CD4-positive, alpha-beta T cell treated with Interleukin-17A for 4 hours (primary cell): ENCODE measurements at places on chromosomes 7 and 10.

DNA sequence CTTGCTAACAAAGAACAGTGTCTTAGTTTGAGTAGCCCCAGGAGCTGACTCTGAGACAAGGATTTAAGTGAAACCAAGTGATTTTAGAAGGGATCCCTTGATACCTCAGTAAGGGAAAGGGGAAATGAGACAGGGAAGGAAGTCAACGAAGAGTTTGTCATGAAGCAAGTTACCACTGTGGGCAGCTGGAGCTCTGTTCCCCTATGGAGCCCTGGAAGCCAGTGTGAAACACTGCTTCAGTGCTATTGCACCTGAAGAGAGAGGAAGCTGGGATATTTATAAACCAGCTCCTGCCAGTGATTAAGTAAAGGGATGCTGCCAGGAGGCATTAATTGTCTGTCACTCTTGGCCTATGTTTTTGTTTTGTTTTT lies 58.9 kb upstream of the WAPL start:
- DNase-seq = no peak

- no peak for DNase-seq
Observed at GRCh38 chr7:1948887-1949680, 279.0 kb downstream of the ELFN1 start.

GRCh38 chr10:4719036-4719435 lies 107.0 kb upstream of the AKR1E2 start:
- DNase-seq = no peak

GRCh38 chr7:95491634-95492314 lies 6.0 kb downstream of the ASB4 start:
- no peak for DNase-seq

- no peak for DNase-seq
Observed at GRCh38 chr7:32244806-32245345, 174.7 kb upstream of the PDE1C start.

- no peak for DNase-seq
Observed at GRCh38 chr7:112199035-112199655, 7.1 kb downstream of the DOCK4 start.

- no peak for DNase-seq
Observed at GRCh38 chr7:13240349-13240748, 552.9 kb downstream of the ARL4A start.

DNA sequence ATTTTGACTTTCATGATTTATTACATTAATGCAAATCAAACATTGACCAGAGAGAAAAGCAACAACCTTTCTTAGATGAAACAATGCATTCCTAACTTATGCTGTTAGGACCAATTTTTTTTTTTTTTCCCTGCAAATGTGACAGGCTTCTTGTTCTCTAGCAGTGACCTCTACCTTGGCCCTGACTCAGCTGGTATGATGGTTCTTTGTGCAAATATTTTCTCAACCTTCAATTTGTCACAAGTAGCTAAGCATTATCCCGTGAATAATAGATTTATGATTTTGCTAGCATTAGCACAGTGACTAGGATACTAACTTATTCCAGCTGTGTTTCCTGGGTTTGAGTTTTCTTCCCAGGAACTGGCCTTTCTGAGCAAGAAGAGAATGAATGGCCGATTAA lies 64.9 kb downstream of the PPP1R9A start:
- DNase-seq = no peak

DNA sequence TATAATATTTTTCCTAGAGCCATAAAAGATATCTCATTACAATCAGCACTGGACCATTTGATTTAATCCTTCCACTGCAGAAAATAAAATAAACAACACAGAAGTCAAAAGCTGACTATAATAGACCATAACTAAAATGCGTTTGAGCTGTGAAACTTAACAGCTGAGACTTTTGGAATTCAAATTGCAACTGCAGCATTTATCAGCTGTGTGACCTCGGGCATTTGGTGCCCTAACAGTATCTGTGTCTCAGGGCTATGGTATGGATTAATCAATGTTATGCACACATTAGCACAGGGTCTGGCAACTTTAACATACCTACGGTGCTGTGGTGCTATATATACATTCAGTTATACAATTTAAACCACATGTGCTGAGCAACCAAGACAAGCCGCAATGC lies 160.1 kb downstream of the COL28A1 start:
- DNase-seq = no peak

- no peak for DNase-seq
Observed at GRCh38 chr7:126843336-126843735, 409.4 kb downstream of the GRM8 start.

DNA sequence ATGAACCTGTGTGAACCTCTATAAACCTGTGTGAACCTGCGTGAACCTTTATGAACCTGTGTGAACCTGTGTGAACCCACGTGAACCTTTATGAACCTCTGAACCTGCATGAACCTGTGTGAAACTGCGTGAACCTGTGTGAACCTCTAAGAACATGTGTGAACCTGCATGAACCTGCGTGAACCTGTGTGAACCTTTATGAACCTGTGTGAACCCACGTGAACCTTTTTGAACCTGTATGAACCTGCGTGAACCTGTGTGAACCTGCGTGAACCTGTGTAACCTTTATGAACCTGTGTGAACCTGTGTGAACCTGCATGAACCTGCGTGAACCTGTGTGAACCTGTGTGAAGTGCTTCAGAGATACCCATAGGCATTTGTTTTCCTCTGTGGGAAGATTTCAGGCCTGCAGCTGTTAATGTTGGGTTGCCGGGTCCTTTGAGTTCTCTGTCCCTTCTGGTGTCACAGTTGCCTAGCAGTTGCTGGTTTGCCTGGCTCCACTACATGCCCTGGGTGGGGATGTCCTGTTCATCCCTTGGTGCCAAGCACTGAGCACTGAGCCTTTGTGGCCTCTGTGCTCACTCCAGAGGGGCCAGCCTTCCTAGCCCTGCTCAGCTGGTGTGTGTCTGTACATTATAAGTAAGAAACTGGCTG lies 97.9 kb downstream of the DOCK1 start:
- no peak for DNase-seq

DNA sequence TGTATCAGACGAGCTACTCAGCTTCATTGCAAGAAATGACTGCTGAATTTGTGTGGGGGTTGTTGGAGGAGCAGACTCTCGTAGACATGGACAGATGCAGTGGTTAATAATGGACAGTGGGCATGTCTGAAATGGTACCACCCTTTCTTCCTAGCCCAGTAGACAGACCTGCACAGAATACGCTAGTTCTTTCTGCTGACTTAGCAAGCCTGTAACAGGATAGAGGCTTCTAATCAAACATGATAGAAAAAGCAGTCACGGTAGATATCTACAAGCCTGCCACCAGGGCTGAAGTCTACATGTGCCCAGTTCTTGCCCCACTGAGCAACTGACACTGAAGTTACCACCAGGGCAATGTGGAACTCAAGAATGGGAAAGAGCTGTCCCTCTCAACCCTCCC lies 188.0 kb downstream of the FANK1 start:
- DNase-seq = no peak

DNA sequence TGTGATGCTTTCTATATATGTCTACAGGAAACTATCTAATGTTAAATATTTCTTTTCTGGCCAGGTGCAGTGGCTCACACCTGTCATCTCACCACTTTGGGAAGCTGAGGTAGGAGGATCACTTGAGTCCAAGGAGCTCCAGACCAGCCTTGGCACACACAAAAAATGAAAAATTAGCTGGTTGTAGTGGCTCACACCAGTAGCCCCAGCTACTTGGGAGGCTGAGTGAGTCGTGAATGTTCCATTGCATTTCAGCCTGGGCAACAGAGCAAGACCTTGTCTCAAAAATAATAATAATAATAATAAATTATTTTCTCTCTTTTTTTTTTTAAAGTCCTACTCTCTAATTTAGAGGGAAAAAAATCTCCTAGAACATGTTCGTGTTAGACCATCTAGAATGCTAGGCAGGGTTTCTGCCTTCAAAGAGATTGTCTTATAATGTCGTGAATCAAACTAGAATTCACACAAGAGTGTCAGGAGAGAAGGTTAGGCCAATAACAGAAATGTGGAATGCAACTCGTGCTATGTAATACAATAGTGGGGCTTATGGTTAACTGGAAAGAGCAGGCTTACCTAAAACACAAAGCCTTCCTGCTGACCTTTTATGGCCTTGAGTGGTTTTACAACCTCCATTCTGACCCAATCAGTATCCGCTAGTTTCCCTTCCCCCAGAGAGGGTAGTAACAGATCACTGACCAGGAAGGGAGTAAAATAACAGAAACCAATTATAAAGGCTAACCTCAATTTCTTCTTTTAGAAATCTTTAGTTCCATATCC lies 46.3 kb downstream of the MYOF start:
- DNase-seq = no peak

- DNase-seq = peak; percentile 90
Observed at GRCh38 chr10:69451209-69451783, at the start of gene TSPAN15. Gene TSPAN15 (plus strand): TSS chr10:69451465. CDS start chr10:69451595, 130 bp downstream.

DNA sequence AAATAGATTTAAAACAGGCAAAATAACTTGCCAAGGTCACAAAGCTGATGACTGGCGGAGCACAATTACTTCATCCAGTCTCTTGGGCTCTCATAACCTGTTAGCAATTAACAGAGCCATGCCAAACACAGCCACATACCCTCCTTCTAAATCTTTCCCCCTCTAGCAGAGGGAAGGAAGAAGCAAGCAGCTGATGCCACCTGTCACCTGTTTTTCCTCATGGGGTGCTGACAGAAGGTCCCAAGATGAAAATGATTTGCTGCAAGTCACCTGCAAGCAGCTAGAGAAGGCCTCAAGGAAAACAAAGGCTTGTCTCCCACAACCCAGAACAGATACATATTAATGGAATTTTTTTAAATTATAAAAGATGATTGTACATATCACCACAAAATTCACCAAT lies 117.8 kb downstream of the GFRA1 start:
- DNase-seq = no peak

DNA sequence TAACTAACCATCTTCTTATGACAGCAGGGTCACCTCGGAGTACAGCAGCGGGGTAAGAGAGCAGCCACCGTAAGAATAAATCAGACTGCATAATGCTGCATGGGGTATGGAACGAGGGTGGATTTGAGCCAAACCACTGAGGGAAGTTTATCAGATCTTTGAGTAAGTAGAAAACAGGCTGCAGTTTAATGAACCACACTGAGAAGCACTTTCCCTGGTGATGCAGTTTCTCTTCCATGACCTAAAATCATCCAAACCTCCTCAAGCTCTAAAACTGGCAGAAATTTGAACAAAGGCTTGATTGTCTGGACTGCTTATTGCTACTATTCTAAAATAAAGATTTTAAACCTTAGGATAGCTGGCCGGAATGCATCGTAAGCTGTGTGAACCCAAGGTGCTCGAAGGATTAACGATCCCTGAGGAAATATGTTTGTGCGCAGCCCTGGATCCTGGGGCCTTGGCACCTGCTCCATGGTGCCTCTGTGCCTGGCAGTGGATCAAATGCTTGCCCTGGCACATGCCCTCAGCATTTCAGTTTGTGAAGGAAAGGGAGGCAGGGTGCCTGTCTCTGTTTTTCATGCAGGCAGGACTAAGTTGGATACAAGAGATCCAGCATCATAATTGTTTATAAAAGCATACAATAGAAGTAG lies 322.7 kb downstream of the LHFPL3 start:
- DNase-seq = no peak

GRCh38 chr7:21966271-21966670 lies 20.6 kb upstream of the CDCA7L start:
- DNase-seq = no peak

- DNase-seq = no peak
Observed at GRCh38 chr10:97376413-97376812, 24.7 kb downstream of the RRP12 start.

GRCh38 chr10:103278862-103279298 lies 1.9 kb downstream of the INA start:
- peak; percentile 41 for DNase-seq

DNA sequence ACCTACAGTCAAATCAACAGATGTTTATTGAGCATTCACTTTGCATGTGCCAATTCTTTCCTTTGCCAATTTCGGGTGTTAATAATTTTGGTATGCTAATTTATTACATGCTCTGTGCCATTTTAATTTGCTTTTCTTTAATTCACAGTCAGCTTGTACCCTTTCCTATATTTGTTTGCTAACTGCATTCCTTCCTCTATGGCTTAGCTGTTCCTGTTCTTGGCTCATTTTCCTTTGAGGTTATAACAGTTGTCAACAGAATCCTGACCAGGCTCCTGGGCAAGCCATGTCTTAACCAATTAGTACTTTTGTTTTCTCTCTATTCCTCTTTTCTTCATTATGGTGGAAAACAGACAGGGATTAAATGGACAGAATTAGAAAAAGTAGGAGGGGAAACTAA lies 73.6 kb upstream of the RPA3 start:
- DNase-seq = no peak

DNA sequence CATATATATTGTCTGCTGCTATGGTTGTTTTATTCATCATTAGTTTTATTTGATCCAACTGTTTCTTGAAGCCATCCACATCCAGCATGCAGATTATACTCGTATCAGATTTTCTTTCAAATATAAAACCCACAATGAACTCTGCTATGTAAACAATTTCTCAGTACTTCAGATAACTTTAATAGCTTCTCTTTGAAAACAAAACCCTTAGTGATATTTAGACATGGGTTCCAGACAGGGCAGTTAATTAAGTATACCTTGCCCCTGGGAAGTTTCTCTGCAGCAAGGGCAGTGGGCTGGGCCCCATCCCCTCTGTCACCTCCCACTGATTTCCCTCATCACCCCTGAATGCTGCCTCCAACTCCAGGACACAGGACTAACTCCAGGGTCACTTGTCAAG lies 104.3 kb downstream of the GFRA1 start:
- DNase-seq = no peak

DNA sequence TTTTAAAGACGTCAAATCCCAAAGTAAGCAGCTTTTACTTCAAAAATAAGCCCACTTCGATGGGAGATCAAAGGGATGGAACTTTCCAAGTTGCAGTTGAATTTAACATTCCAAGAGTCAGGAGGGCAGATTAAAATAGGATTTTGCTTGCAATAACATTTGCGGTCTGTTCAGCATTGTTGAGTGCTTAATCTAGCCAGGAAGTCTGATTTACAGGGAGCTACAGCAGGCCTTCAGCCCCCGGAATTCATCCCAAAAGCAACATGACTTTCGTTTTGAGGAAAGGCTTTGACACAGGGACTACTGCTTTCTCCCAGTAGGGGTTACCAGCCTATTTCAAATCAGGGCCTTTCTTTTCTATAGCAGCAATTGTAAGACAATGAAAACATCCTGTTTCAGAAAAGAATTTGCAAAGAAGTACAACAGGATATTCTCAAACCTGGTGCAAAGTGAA lies 279.6 kb upstream of the PITRM1 start:
- no peak for DNase-seq

GRCh38 chr10:4215963-4216575 lies 431.1 kb upstream of the KLF6 start:
- no peak for DNase-seq

DNA sequence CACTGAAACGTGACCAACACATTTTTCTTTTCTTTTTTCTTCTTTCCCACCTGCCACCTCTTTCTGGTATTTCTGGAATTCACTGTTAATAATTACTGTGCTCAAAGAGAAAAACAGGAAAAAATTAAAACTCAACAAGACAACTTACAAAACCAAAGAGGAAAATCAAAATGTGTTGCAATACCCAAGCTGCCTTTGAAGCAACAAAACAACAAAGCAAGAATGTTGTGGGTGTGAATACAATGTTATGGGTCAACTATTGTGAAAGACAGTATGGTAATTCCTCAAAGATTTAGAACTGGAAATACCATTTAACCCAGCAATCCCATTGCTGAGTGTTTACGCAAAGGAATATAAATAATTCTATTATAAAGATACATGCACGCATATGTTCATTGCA lies 415.1 kb downstream of the GFRA1 start:
- DNase-seq = no peak
